ENCODE measurements at places on chromosomes 16 and 17.

GRCh38 chr17:79075446-79075750 lies 774 bp downstream of the ENGASE start:
- DNase-seq, result no peak

GRCh38 chr17:7502987-7503386 lies 18.8 kb downstream of the POLR2A start:
- DNase-seq, result peak; percentile 37

- DNase-seq, result no peak
These were observed at the start of gene RPL19 for GRCh38 chr17:39200070-39200879. Gene RPL19 (plus strand): TSS chr17:39200283. CDS start chr17:39200345, 62 bp downstream.

- DNase-seq, result no peak
These were observed 14.2 kb downstream of the SNX20 start for GRCh38 chr16:50666658-50667496.

DNA sequence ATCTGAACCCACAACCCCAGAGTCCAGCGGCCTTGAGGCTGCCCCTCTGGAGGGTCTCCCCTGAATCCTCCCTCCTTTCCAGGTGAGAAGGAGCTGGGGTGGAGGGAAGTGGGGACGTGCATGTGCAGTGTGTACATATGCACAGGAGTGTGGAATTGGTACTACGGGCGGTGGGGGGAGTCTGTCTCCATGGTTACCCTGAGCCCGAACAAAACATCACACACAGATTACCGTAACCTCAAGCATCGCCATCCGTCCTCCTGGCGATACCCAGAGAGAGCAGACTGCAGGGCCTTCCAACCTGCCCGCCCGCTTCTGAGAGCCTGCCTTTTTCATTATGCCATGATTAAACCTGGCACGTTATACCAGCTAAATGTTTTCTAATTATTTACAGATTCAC lies 25.1 kb downstream of the GSG1L start:
- no peak for DNase-seq

- no peak for DNase-seq
These were observed 1631.8 kb downstream of the CDH8 start for GRCh38 chr16:60404401-60404800.

DNA sequence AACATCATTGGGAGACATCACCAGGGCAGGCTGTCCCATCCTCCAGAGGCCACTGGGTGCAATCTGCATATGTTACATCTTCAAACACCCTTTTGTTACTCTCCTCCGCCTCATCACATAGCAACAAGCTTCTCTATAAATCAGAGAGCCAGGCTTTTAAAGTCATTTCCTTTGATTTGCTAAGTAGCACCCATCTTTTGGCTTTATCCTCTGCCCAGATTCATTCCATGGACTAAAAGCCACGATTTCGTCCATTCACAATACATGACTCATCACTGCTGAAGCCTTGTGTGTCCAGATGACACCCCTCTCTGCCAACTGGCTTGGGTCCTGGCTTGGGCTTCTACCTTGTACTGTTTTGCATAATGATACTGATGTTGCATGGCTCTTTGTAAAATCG lies 2.0 kb upstream of the KRT38 start:
- no peak for DNase-seq

DNA sequence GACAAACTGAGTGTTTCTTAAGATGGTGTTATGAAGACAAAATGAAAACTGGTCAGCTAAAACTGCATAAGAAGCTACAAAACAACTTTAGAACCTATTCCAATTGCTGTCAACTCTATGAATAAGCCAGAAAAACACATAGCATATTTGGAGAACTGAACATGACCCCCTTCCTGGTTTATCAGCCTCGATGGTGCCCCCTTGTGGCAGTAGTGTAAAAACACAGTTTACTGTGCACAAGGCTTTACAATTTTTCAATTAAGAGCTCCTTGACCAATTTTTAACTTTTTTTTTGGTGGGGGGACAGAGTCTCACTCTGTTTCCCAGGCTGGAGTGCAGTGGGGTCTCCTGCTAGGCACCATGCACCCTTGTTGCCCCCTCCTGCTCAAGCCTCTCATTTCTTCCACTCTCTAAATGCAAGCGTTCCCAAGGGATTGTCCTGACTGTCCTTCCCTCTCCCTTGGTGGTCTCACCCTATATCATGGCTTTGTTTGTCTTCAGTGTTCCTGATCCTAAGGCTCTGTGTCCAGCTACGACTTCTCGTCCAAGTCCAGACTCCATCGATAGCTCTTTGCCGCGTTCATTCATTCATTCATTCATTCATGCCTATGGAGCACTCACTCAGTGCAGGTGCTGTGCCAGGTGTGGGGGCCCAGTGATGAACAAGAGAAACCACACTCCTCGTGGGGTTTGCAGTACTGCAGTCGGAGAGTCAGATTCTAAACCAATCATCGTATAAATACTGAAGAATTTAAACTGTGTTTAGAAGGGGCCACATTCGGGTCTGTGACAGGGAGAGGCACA lies 7.5 kb downstream of the EIF1 start:
- DNase-seq, result peak; percentile 73

- no peak for DNase-seq
These were observed 194.4 kb downstream of the SALL1 start for GRCh38 chr16:50956637-50957036.

GRCh38 chr17:5522476-5522875 lies 36.1 kb downstream of the MIS12 start:
- DNase-seq, result peak; percentile 26

- DNase-seq, result no peak
These were observed 18.5 kb upstream of the CCL23 start for GRCh38 chr17:36036235-36036634.

DNA sequence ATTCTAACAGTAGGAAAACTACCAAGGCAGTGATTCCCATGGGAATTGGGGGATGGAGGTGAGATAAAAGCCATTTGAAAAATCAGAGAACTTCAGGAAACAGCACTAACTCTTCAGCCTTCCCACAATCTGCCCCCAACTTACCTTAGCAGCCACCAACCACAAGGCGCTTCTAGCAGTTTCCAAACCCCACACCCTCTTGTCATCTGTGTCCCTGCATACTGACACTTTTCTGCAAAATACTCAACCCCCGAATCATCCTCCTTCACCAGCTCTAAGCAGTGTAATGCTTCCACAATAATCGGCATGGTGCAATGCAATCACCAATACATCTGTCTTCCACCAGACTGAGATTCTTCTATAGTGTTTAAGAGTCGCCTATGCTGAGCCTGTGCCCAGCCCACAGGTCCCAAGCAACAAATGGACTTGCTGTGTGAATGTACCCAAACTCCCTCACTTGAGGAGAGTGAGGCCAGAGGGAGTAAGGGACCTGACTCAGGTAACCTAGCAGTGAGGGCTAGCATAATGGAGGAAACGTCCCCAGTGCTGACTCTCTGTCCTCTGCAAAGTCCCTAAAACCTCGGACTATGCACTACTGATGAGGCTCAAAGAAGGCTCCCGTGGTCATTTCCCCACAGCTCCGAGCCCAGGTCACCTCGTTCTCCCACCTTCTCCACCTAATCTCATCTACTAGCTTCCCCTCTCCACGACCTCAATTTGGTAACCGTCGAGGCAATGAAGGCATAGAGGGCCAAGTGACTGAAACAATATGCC lies 943 bp downstream of the DYNC1LI2 start:
- peak; percentile 27 for DNase-seq

- DNase-seq, result no peak
These were observed 135.0 kb downstream of the COPRS start for GRCh38 chr17:31724026-31724425.

DNA sequence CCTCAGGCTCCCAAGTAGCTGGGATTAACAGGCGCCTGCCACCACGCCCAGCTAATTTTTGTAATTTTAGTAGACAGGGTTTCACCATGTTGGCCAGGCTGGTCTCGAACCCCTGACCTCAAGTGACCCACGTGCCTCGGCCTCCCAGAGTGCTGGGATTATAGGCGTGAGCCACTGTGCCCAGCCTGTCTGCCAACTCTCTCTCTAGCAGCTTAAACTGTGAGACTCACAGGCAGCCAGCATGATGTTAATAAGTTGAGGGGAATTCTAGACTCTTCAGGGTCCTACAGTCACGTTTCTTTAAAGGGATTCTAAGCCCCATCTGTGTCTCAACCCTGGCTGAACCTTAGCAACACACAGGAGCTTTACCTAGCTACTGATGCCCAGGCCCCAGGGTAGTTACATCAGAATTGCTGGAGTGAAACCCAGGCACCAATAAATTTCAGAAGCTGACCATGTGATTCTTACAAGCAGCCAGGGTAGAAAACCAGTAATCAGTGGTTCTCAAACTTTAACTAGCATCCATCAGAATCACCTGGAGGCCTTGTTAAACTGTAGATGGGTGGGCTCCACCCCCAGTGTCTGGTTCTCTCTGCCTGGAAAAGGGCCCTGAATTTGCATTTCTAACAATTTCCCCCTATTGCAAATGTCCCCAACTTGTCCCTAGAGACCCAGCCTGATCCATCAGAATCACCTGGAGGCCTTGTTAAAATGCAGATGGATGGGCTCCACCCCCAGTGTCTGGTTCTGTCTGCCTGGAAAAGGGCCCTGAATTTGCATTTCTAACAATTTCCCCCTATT lies 30.7 kb downstream of the GPRC5B start:
- DNase-seq, result peak; percentile 67

GRCh38 chr17:76394166-76394565 lies 9.8 kb downstream of the SPHK1 start:
- DNase-seq, result no peak

DNA sequence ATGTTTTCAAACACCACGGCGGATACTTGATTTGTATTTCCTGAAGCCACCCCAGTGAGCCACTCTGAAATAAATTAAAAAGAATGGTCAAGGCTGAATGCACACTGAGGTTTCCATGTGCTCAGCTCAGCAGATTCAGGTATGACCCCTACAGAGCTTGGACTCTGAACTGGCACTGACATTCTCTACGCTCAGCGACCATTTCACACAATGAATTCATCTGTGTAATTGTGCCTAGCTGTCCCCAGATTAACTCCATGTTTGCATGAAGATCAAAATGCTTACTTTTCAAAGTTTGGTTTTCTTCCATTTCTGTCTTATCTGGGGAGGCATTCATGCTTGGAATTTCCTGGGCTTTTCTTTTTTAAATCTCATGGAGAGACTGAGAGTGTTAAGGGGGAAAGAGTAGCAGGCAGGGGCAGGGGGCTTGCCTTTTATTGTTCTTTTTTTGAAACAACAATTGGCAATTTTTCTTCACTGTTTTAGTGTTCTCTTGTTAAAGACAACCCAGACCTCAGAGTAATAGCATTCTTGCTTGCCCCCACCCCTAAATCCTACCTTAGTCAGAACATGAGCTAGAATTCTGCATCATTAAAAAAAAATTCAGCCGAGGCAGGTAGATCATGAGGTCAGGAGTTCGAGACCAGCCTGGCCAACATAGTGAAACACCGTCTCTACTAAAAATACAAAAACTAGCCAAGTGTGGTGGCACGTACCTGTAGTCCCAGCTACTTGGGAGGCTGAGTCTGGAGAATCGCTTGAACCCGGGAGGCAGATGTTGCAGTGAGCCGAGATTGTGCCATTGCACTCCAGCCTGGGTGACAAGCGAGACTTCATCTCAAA lies 85.5 kb upstream of the HNF1B start:
- DNase-seq, result no peak

GRCh38 chr16:73196670-73197069 lies 148.7 kb upstream of the ZFHX3 start:
- peak; percentile 88 for DNase-seq

GRCh38 chr17:61250335-61250890 lies 149.2 kb upstream of the TBX2 start:
- DNase-seq, result no peak

DNA sequence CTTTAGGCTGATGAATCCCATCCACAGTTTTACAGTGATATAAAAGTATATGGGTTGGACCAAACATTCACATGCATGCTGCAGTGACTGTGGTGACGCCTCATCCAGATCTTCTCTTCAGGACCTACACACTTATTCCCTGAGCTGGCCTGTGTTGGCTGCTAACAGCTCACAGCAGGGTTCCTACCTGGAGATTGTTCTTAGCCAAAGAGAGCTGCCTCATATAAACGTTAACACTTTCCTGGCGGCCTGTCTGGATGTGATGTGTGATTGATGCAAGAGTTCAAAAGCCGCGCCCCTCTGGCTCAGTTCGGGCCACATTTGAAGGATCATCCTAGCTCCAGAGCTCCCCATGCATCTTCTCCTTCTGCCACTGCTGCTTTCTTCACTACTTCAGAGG lies 93.0 kb upstream of the NETO2 start:
- peak; percentile 64 for DNase-seq

DNA sequence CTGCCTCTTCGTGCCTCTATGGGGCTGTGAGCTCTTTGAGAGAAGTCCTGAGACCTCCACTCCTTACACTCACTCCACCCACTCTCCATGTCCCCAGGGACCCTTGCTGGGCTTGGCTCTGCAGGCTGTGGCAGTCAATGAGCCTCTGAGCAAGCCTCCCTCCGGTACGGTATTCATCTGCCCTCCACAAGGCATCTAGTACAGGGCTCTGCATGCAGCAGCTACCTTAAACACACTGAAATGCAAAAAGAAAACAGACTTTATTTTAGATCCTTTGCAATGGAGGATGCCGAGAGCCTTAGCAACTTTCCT lies 38.9 kb upstream of the SMPD3 start:
- no peak for DNase-seq

DNA sequence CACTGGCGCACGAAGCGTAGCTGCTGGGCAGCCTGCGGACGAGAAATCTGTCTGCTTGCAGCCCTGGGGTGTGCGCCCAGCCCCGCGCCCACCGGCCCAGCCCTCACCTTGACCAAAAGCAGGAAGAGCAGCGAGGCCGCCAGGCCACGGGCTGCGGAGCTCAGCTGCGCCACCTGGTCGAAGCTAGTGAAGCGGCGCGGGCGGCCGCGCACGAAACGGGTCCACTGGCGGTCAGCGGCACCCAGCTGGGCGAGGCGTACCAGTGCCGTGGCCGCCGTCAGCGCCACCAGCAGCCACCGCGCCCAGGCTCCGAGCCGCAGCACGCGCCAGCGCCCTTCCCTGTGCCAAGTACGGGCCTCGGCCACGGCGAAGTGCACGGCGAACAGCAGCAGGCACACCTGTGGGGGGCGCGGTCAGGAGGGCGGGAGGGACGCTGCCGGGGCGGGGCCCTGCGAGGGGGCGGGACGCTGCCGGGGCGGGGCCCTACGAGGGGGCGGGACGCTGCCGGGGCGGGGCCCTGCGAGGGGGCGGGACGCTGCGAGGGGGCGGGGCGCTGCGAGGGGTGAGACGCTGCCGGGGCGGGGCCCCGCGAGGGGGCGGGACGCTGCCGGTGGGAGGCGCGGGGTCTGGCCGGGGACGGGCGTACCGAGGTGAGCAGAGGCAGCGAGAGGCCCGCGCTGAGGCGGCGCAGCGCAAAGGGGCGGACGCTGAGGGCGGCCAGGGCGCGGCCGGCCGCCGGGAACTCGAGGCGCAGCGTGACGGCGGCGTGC lies 43.2 kb downstream of the TSC2 start:
- peak; percentile 88 for DNase-seq

- no peak for DNase-seq
These were observed 1.9 kb downstream of the ATP1B2 start for GRCh38 chr17:7652388-7653356.

DNA sequence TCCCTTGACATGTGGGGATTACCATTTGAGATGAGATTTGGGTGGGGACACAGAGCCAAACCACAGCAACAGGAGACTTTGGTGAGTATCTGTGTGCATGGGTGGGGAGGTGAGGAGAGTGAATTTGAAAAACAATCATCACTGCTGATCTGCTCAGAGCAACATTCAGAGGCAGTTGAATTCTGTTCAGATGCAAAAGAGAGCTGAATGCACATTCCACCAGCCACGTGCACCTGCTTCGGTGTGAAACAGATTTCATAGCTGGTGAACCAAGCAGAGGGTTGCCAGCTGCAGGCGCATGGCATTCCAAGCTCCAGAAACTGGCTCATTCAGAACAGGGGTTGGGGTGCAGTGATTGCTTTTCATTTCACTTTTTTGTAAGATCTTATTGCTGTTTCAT lies 233.1 kb upstream of the FOXF1 start:
- no peak for DNase-seq

GRCh38 chr17:4074831-4075495 lies 67.9 kb downstream of the ZZEF1 start:
- peak; percentile 58 for DNase-seq

Data from mesendoderm (in vitro differentiated cells).